Mesendoderm (in vitro differentiated cells): ENCODE measurements at places on chromosomes 13 and 19.

DNA sequence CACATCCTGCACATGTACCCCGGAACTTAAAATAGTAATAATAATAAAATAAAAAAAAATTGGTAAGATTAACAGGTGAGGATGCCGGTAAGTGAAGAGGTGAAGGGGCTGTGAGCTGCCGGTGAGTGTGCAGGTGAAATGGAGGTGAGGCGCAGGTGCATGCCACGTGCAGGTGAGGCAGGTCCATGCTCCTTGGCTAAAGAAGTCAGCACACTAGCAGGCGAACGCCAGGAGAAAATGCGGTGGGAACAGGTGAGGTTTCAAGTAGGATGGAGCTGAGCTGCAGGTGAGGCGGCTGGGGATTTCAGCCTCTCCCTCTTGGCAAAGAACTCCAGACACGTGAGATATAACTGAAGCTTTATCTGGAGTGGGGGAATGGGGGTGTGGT is 7.5 kb upstream of the TNFSF14 start:
- no peak for DNase-seq

DNA sequence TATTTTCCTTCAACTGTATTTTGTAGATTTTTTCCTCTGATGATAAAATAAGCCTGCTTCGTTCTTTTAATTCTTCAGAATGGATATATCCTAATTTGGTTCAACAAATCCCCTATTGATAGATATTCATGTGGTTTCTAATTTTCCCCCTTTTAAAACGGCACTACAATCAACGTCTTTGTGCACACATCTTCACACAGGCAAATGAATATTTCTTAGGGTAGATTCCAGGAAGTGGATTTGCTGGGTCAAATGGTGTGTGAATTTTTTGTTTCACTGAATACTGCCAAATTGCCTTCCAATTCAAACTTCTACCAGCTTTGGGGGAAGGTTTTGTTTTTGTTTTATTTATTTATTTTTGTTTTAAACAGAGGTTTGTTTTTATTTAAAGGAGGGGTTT is 287.2 kb downstream of the FOXO1 start:
- no peak for DNase-seq

GRCh38 chr19:13600091-13600490 is 93.8 kb upstream of the CACNA1A start:
- DNase-seq = no peak

GRCh38 chr13:108680011-108680410 is 50.6 kb downstream of the MYO16 start:
- DNase-seq = no peak

- DNase-seq = no peak
These were observed 2.3 kb downstream of the MYH14 start for GRCh38 chr19:50205681-50206138.
